Stimulated activated CD8-positive, alpha-beta memory T cell treated with anti-CD3 and anti-CD28 coated beads, Interleukin-7, amount 100 ng/mL, for 24 hours (primary cell): ENCODE measurements at places on chromosomes 5 and 9.

GRCh38 chr5:74075501-74076484 lies 449.8 kb downstream of the ARHGEF28 start:
- DNase-seq = no peak

DNA sequence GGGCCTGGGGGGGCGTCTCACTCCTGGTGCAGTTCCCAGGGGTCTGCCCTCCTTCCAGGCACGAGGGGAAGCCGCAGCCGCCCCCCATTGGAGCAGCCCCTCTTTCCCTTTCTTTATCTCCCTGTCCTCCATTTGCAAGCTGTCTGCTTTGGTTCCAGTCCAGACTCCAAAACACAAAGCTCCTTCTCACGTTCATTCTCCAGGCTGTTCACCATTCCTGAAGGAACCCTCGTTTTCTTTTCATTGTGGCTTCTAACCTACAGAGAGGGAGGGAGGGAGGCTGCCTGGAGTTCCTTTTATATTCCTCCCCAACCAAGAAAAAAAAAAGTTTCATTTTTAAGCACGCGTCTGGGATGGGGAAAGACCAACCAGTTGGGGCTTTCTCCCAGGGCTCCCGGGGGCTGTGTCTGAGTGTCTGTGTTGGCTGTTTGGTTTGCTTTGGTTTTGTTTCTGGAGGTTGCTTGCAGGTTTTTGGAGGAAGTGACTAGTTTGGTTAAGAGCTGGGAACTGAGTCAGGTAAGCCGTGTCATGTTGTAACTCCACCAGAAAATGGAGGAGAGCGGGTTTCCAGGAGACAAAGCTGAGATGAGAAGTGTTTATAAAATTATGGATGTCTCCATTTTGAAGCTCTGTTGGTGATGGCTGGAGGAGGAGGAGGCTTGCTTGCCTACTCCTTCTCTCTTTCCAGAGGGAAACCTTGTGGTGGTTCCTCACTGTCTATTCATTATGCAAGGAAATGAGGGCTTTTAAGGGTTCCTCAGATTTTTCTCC lies 1.6 kb downstream of the ZNF462 start:
- no peak for DNase-seq

DNA sequence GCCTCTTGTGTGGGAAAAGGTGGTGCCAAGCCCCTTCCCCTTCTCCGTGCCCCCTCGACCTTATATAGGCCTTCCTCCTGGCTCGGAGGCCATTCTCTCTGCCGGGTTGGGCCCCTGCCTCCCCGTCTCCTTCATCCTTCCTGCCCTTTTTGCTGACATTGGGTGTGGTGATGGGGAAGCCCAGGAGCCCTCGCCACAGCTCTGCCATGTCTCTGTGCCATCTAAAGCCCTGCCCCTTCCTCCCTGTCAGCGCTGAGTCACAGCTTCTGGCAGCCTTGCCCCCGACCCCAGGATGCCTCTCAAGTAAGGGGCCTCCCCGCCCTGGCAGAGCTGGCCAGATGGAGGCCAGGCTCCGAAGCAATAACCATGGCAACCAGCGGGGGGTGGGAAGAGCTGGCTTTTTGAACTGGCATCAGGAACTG lies 30.4 kb downstream of the JADE2 start:
- peak; percentile 69 for DNase-seq

DNA sequence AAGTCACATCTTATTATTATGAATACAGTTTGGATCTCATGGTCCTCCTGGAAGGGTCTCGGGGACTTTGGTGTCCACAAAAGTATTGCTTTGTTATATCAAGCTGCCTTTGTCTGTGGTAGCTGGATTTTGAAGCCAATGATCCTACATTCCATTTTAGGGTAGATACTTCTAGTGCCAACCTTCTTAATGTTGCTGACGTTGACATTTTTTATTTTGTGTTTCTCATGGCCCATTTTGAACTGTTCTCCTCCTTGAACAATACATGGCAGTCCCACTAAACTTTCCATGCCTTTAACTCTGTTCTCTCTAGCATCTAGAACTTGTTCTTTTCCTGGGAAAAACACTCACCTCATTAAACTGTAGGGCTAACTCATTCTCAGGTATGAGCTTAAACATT lies 425.8 kb downstream of the KCTD16 start:
- no peak for DNase-seq

- DNase-seq = no peak
Observed at GRCh38 chr5:152953788-152954483, 536.5 kb upstream of the GRIA1 start.

DNA sequence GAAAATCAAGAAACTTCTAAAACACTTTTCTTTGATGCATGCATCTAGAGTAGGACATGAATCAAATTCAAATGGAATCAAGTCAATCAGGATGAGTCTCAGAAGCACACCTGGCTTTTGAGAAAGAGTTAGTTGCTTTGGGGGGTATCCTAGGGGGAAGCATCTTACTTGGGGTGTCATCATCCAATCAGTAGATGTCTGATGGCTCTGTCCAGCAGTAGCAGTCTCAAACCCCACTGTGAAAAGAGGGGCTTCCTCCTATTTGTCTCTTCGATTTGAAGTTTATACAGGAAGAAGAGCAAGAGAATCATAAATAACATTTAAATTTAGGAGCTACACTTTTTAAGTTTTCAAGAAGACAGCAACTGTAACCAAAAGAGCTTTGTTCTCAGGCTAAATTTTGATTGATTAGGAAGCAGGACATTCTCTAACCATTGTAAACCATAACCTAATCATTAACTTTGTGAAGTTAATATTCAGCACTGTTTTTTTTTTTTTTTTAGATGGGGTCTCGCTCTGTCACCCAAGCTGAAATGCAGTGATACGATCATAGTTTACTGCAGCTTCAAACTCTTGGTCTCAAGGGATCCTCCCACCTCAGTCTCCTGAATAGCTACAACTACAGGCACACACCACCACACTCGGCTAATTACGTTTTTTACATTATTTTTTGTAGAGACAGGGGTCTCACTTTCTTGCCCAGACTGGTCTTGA lies 614.7 kb downstream of the CSNK1G3 start:
- DNase-seq = no peak

GRCh38 chr5:76608833-76609232 lies 14.4 kb downstream of the F2RL2 start:
- no peak for DNase-seq

- no peak for DNase-seq
Observed at GRCh38 chr5:143105216-143105905, 298.1 kb downstream of the NR3C1 start.

- DNase-seq = no peak
Observed at GRCh38 chr9:77748214-77748772, 100.2 kb upstream of the GNA14 start.
